K562 (cell line): ENCODE measurements at places on chromosomes 3 and 15. TPM values are rescaled to one million over a fixed set of nuclear protein-coding genes. Genes with fewer than 3 reads are reported as not detected.

The SLITRK3 gene
- polyA plus RNA-seq: not detected in 2 replicates

The NR2E3 gene
- polyA plus RNA-seq: not detected in 2 replicates

The HYKK gene
- 3.5 and 5.1 TPM in 2 replicates for polyA plus RNA-seq

DNA sequence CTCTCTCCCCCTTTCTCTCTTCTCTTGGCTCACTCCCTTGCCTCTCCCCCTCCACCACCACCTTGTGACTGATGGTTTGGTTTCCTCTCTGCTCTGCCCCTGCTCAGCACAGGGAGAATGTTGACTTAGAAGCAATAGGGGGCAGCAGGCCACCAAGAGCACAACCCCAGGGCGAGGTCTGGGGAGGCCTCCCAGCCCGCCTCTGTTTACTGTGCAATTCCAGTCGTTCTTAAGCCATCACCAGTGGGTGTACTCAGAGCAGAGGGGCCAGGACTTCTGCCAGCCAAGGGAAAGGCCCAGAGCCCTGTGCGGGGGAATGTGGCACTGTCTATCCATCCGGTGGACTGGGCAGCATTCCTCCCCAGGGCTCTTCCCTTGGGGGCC lies 5.7 kb upstream of the APEH start:
- no peak for DNase-seq

GRCh38 chr3:83434880-83435587 lies 1523.8 kb upstream of the CADM2 start:
- no peak for DNase-seq

DNA sequence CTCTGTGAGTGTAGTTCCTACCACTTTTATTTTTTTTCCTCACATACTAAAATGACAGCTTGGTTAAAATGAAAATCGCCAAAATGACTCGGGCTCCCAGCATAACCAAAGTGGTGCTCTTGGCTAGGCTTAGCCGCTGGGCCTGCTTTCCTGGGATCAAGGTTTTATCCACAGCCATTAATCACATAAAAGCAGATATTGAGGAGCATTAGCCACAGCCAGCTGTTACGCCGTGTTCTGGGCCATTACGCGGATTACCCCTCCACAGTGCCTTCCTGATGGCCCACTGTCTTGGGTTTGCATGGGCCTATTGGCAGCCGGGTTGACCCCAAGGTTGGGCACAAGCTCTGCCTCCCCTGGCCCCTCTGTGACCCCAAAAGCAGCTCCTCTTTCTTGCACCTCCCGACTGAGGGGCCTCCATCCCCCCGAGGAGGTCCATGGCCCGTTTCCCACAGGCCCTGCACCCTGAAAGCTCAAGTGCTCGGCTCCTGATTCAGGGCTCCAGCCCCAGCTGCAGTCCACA lies 30.4 kb upstream of the TRPM1 start:
- no peak for DNase-seq

GRCh38 chr3:161020256-161020655 lies 84.9 kb downstream of the B3GALNT1 start:
- DNase-seq: no peak

GRCh38 chr3:16883057-16883722 lies 1.6 kb upstream of the PLCL2 start:
- no peak for DNase-seq

DNA sequence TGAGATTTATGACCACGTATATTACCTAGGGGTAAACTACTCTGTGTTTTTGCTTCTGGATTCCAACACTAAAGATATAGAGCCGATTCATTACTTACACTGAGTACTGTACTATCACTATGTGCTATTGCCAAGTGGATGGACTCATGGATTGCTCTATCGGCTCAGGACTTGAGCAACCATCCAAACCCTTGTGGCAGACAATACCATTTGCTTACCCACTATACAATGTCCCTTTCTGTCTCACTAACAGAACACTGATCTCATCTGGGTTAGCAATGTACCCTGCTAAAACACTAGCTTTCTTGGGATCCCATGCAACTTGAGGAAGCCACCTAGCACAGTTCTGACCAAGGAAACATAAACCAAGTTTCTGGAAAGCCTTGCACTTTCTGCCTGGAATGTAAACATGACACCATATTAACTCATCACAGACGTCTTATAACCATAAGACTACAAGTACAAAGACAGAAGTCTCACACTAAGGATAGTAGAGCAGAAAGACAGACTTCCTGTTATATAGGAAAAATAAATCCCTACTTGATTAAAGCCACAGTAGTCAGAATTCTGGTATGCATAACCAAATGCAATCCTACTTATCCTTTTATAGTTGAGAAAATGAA lies 38.6 kb downstream of the HACD2 start:
- no peak for DNase-seq

GRCh38 chr3:12369029-12369428 lies 80.2 kb downstream of the PPARG start:
- DNase-seq: no peak

GRCh38 chr3:111676211-111677006 lies 81.3 kb upstream of the ZBED2 start:
- no peak for DNase-seq

DNA sequence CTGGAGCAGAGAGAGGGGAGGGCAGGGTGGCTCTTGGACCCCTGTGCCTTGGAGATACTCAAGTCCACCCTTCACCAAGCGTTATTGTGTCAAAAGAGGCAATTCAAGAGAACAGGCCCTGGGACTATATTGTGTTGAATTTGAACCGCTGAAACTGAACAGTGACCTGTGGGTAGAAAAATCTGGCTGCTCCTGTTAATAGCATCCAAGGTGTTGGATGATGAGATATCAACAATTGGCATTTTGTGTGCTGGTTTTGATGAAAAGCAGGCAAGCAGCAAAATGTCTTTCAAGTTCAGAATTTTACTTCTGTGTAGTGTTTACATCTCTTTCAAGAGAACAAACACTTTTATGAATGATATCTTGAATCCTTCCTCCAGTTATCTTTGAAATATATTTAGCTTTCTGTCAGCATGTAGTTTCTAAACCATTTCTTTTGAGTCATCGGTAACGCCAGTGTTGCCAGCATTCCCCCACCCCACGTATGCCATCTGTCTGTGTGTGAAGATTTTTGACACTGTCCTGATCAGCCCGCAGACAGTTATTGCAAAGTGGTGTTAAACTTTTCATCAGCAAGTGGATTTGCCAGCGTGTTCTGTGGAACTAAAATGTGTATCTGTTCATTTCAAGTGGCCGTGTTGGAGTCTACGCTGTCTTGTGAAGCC lies 34.8 kb downstream of the PDHB start:
- DNase-seq: no peak

- DNase-seq: no peak
Observed at GRCh38 chr3:114698146-114699105, 404.6 kb downstream of the TIGIT start.

GRCh38 chr15:60583194-60583593 lies 104.3 kb upstream of the ICE2 start:
- DNase-seq: no peak

- no peak for DNase-seq
Observed at GRCh38 chr3:113914646-113915045, 33.2 kb upstream of the ZDHHC23 start.

DNA sequence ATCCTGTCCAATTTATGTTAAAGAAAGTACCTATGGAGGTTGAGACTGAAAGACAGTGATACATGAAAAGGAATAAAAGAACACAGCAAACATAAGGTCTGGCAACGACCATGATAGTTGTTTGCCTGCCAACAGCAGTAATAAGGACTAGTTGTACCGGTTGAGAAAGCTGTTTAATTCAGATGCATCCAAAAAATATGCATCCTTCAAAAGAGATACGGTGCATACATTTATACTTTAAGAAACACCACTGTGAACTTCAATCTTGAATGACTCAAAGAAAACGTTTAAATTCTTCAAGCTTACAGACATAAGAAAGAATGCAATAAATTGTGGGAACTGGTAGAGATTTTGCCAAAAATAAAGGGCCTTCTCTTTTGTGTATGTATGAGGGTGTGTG lies 492.1 kb downstream of the NLGN1 start:
- no peak for DNase-seq
